HCT116 (cell line): ENCODE measurements at places on chromosomes 13 and 19. TPM values are rescaled to one million over a fixed set of nuclear protein-coding genes. Genes with fewer than 3 reads are reported as not detected.

DNA sequence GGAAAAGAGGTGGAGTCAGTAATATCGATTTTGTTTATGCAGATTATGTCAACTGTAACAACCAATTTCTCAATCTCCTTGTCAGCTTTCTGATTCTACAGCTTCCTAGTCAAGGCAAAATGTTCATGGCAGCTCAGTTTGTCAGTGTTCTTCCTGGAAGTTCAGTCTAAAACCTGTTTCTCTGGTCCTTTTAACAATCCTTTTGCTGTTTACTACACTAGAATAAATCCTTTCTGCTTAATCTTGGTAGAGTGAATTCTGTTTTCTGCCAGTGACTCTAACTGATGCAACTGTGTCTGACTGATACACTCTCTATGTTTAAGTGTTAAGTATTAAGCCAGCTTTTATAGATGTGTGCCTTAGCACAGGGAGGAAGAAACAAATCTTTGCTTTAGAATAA lies 516.9 kb upstream of the KLF12 start:
- H3K27me3 ChIP-seq = no peaks in the 10 kb centered on the region
- H3K27ac ChIP-seq = no peak overlapping the region
- no peak for DNase-seq
- no peaks in the 10 kb centered on the region for H3K36me3 ChIP-seq
- H3K4me3 ChIP-seq = no peak overlapping the region

GRCh38 chr13:74301258-74301935 lies 167.2 kb upstream of the KLF12 start:
- H3K27me3 ChIP-seq = peaks cover 5% of the 10 kb centered on the region; the same call in 1 of the 2 replicates
- no peak for DNase-seq
- H3K27ac ChIP-seq = no peak overlapping the region
- H3K36me3 ChIP-seq = no peaks in the 10 kb centered on the region
- H3K4me1 ChIP-seq = no peaks in the 10 kb centered on the region

DNA sequence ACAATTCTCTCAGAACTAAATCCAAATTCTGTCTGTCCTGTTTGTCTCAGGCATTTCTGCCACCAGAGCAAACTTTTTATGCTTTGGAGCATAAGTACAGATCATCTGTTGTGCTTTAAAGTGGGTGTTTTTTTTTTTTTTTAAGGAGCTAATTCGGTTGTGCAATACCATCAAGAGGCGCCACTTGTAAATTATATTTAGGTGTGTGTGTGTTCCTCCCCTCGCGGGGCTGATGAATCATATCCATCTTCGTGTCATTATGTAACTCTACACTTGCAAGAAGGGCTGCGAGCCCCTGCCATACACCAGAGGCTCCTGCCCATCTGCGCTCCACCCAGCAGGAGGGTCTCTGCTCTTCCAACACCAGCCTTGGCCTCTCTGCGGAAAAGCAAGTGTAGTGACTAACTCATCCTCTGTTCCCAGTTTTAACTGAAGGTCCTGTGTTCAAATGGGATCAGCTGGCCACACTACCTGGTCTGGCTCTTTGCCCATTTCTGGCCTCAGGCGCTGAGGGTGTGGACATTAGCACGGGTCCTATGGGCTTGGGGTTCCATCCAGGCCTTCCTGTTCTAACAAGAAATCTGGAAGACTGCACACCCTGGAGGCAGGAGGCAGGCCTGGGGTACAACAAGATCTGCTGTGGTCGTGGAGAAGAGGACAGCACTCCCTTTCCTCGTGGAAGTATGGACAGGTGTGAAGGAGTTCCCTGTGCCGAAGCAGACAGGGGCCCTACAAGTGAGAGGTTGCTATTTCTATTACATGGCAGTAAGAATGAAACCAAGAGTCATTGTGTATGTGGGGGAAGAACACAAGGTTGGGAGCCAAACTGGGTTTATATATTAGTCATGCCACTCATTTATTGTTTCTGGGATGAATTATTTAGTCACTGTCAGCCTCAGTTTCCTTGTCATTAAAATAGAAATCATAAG lies 96.1 kb upstream of the MBNL2 start:
- H3K36me3 ChIP-seq = no peaks in the 10 kb centered on the region
- no peak for DNase-seq
- H3K4me1 ChIP-seq = peaks cover 55% of the 10 kb centered on the region
- H3K27ac ChIP-seq = peak overlapping the region; percentile 15

- H3K4me3 ChIP-seq = no peak overlapping the region
- no peak for DNase-seq
- H3K27ac ChIP-seq = no peak overlapping the region
- H3K27me3 ChIP-seq = no peaks in the 10 kb centered on the region
Observed at GRCh38 chr13:107018285-107018684, 450.3 kb upstream of the ARGLU1 start.

DNA sequence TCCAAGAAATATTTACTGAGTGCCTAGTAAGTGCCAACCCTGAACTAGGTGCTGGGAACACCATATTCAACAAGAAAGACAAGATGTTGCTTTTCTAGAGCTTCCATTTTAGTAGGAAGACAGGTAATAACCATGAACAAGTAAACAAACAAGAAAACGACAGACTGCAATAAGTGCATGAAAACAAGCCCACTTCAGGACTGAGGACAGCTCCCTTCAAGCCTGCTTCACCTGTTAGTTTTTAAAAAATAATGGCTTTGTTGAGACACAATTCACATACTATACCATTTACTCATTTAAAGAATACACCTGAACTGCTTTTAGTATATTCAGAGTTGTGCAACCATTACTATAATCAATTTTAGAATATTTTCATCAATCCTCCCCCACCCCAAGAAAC lies 30.4 kb downstream of the CYP4F22 start:
- no peak overlapping the region for H3K27ac ChIP-seq
- no peak for DNase-seq
- no peak overlapping the region for H3K4me3 ChIP-seq

KIR2DL4 gene
- total RNA-seq = not detected

ZNF865 gene
- 16.2 TPM for total RNA-seq

CRB3 gene
- total RNA-seq = 40.5 TPM
